ENCODE measurements at places on chromosomes 1 and 21.

GRCh38 chr21:44255511-44255981, 6.2 kb downstream of the DNMT3L start:
- no peak for DNase-seq

DNA sequence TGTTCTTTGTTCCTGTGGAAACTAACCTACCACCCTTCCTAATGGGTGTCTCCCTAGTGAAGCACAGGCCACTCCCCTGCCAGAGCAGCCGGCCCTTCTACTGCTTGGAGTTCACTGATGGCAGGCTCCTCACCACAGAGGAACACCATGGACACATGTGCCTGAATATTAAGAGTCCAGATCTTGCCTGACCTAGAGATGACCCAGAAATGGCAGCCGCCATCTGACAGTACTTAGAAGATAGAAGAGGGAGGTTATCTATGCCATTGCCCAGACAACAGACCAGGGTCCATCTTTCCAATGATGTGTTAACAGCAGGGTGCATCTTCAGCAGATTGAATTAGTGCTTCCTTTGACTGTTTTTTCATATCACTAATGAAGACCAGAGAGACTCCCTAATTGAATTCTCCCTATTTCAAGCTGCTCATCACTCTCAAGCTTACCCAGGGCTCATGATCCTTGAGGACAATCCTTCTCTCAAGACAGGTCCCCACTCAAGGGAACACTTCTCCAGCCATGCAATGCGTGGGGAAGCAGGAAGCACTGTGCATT, 59.8 kb downstream of the PLEKHA6 start:
- no peak for DNase-seq

DNA sequence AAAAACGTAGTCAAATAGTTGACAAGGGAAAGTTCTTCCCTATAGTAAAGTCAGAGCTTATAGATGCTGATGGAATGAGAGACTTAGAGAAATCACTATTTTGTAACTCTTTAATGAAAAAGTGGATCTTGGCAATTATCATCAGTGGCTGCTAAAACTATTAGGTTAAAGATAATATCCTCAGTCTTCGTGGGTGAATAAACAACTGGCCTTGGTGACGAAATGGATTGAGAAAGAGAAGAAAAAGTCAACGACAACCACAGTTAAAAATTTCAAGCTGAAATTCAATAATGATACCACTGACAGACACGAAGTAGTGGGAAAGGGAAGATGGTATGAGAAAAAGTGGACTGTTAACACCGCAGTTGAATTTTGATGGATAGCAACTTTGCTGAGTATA, 90.0 kb upstream of the GNG4 start:
- DNase-seq, result no peak

- no peak for DNase-seq
These were observed 23.7 kb upstream of the TMEM54 start for GRCh38 chr1:32924881-32925344.

DNA sequence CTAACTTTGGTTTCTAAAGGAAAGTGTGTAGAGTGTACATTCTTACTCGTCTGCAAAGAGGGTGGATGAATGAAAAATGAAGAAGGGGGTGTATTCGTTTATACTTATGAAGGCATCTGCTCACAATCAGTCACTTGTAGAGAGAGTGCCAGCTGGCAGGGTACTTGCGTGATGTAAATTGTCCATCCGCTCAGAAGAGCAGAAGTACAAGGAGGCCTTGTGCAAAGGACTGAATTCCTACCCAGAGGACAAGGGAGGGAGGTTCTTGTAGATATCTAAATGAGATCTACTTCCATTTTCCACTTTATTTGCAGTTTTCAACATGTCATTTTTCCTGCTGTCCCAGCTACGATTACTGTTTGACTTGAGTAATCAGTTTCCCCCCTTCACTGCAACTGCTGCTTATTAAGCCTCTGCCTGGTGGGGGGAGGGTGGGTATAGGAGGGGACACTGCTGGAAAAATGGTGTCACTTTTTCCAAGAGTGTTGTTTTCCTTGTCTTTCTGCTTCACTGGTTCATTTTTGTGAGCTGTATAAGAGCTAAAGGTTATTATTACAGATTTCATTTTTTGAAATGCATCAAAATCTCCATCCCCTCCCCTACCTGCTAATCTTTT, 67.3 kb downstream of the LAMC1 start:
- DNase-seq, result no peak

- no peak for DNase-seq
These were observed 40.5 kb downstream of the S100B start for GRCh38 chr21:46564391-46564790.

- no peak for DNase-seq
These were observed 20.5 kb downstream of the SZRD1 start for GRCh38 chr1:16387201-16388188.

- DNase-seq, result no peak
These were observed 29.3 kb downstream of the RRP1 start for GRCh38 chr21:43818685-43819084.

DNA sequence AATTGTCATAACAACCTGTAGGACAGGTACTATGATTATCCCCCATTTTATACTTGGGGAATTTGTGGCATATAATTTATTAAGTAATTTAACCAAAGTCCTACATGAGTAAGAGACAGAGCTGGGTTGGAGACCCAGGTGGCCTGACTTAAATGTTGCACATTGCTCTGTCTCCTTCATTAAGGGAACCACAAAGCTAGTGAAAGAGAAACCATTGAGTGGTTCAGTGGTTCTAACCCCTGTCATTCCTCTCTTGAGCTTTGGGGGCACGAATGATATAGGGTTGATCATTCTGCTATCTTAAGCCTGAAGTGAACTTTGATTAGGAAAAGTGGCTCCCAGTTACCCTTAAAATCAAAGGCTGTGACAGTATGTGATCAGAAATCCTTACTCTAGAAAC, 5.3 kb upstream of the MAP3K7CL start:
- no peak for DNase-seq

- DNase-seq, result no peak
These were observed 7.6 kb upstream of the INPP5B start for GRCh38 chr1:37954316-37954971.

GRCh38 chr1:206442101-206442500, 28.2 kb upstream of the IKBKE start:
- no peak for DNase-seq

DNA sequence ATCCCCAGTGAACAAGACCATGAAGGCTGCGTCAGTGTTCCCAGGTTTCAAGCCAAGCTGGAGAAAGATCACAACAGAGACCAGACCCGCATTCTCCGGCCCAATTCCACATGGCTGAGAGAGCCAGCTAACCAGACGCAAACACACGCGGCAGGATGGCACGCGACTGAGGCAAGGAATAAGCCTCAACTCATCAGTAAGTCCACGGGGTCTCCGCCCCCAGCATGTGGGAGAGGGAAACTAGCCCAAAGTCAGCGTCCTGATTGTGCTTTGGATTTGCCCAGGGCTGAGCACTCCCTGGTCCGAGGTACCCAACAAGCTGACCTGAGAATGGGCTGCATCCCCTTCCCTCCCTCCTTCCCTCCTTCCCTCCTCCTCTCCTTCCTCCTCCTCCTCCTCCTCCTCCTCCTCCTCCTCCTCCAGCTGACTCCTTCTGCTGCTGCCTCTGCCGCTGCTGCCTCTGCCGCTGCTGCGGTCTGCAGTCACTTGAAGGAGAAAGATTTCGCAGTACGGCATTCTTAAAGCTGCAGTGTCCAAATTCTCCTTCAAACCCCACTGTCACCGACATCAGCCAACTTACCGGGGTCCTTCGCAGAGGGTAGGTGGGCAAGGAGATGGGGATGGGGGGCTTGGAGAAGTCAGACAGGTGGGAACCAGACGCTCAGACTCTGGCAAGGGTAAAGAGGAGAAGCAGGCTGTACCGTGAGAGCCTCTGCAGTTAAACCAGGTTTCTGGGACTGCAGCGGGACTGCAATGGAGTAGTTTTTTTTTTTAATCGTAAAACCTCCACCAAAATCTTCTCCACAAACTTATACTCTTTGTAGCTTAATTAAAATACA, 33.0 kb upstream of the H6PD start:
- DNase-seq, result no peak

DNA sequence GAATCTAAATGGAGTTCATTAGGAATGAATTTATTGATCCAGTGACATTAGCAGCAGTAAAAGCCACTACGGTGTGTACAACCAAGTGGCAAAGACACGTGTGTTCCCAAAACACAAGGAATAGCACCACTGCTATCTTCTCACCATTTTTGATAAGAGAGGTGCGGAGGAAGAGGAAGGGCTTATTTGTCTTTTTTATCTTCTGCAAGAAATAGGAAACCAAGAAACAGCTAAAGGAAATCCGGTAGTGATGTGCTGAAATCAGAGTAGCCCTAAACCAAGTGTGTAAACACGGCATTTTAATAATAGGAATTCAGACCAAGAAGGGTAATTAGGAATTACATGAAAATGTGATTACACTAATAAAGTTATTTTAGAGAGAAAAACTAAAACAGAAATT, 9.1 kb upstream of the SCYL3 start:
- DNase-seq, result no peak

GRCh38 chr1:163875200-163875926, 553.6 kb downstream of the NUF2 start:
- no peak for DNase-seq

- DNase-seq, result no peak
These were observed at the start of gene RNF207 for GRCh38 chr1:6205849-6206519. Gene RNF207, plus strand, starts transcription at chr1:6206119. Its CDS starts 417 bp downstream, at chr1:6206536.

DNA sequence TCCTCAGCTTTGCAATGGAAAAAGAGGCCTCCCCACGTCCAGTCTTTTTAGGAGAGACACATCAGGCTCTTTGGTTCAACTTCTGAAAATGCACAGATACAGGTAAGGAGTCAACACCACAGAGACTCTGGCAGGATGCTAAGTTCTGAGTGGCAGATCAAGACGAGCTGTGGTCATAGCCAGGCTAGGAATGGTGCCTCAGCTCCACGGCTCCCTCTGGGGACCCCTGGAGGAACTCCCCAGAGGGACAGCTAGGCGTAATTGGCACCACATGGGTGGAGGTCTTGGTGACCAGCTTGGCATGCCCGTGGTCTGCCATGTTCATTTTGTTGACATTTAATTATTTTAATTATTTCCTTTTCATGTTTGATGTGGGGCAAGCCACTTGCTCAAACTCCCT, 206.1 kb downstream of the KAZN start:
- no peak for DNase-seq

- DNase-seq, result peak; percentile 4
These were observed 120.7 kb downstream of the CNIH3 start for GRCh38 chr1:224736619-224737352.

DNA sequence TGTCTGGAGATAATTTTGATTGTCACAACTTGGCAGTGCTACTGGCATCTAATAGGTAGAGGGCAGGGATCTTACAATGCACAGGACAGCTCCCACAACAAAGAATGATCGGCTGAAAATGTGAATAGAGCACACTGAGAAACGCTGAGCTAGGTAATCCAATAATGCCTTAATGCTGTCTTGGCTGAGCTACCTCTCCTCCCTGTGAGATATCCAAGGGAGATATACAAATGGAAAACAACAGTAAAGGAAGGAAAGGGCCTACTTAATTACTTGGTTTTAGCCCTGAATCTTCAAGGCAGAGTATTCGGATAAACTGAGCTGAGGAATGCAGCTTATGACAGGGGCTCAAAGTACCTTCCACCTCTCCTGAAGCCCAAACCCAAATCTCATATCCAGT, 2.9 kb downstream of the DNASE2B start:
- no peak for DNase-seq

DNA sequence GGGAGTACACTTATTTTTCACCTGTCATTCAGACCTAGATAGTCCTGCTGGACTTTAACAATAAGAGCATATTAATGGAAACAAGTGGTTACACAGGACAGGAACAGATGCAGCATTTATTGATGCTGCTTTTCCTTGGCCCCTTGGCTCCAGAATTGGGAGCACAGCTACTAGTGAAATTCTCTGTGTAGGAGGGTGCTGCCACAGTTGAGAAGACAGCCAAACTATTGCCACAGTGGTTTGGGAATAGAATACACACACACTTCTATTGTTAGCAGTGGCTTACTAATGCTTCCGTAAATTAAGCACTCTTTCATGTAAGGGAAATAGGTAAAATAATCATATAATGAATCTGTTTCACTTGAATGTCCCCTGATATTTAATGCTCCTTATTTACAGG, 105.3 kb upstream of the TENT5C start:
- no peak for DNase-seq

DNA sequence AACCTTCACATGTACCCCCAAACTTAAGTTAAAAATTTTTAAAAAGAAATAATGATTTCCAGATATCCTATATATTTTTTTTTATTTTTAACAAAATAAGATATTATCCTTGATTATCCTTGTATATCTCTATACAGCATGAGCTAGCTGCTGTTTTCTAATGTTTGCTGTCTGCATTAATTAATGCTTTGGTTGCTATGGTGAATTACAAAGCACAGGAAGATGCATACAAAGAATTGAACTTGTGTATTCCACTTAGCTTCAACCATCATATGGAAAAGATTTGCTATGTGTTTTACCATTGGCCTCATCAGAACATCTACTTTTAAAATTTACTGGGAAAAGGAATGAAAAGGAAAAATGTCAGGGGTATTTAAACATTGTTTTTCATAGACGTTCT, 35.4 kb downstream of the VPS45 start:
- no peak for DNase-seq

DNA sequence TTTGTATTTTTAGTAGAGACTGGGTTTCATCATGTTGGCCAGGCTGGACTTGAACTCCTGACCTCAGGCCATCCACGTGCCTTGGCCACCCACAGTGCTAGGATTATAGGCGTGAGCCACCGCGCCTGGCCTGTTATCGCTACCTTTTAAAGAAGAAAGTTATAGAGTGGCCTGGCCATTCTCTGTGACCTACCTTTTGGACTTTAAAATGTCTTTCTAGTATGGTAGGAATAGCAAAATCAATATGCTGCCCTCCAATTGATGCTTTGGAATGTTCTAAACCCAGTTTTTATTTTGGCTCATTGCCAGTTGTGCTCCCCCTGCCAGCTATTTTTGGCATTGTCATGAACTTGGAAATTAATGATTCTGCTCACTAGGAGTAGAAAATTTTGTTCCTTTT, 19.9 kb downstream of the HIPK1 start:
- no peak for DNase-seq

DNA sequence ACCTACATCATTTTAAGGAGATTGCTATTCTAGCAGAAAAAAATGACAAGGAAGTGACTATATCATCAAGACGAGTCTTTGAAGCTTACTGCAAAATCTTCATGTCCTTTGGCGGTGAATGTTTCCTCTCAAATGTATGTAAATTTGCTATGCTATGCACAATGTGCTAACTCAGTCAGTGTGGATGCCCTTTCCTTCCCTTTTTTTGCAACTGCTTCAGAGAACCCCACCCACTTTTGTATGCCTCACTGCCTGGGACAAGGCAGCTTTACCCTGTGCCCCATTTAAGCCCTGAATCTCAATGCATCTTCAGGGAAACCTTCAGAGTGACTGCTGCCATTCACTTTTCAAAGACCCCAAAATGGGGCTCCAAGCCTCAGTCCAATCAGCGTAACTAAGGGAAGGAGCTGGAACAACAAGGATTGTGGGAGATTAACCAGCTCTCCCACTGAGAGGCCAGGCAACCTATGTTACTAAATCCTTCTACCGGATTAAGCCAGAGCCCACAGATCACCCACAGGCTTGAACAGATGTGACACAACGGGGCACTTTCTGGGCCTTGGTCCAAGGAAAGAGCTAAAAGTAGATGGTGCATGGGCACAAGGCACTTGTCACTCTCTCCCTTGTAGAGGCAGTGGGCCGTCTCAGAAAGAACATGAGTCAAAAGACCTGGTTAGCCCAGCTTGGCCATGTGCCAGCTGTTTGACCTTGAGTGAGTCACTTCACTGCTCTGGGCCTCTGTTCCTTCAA, 154.4 kb downstream of the PLPP3 start:
- DNase-seq, result no peak
